ENCODE measurements at places on chromosomes 2 and 18.

GRCh38 chr18:76999077-76999476 lies 133.5 kb downstream of the MBP start:
- DNase-seq = peak; percentile 14

GRCh38 chr2:132991471-132992045 lies 321.6 kb upstream of the LYPD1 start:
- DNase-seq = no peak

- DNase-seq = no peak
Measured at GRCh38 chr2:160566717-160567116, 73.1 kb upstream of the RBMS1 start.

GRCh38 chr18:35770376-35771014 lies 189.0 kb downstream of the GALNT1 start:
- DNase-seq = no peak

DNA sequence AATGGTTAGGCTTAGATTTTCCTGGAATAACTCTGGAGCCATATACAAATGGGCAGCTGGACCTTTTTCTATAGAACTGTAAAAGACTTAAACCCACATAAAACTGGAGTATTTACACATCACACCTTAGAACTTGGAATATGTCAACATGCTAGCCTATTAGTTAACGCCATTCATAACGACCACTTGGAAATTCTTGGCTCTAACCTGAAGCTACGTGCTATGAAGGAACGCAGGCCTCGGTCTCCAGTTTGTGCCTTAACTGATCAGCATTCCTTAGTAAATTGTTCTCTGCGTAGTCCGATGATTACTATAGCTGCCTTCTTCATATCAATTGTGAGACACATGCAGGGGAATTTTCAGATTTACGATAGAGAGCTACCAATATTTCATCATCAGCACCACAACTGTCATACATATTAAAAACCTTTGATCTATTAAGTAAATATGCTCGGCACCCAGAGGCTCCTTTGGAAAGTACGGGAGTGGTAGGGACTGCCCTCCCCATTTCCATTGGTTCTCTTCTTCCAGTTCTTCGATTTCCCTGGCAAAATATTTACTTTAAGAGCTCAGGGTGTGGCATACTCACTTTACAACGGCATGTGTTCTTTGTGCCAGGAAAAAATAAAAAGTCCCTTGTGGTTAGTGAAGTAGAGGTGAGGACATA lies 17.5 kb upstream of the CCL20 start:
- DNase-seq = no peak

DNA sequence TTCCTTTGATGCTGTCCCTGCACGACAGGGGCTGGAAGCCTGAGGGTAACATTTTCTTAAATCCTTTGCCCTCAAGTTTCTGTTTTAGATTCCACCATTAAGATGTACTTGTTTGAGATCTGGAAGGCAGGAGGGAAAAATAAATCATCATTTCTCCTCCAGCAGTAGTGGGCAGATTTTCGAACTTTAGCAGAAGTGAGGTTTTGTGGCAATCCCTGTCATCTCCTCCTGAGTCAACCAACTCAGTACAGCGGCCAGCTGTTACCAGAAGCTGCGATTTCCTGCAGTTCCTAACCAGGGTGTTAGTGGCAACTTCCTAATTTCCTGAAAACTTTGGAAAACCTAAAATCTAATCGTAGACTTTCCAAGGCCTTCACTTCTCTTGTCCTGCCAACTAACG lies 517.2 kb upstream of the ACVR2A start:
- no peak for DNase-seq

GRCh38 chr2:71671203-71671854 lies 218.0 kb downstream of the DYSF start:
- DNase-seq = no peak

DNA sequence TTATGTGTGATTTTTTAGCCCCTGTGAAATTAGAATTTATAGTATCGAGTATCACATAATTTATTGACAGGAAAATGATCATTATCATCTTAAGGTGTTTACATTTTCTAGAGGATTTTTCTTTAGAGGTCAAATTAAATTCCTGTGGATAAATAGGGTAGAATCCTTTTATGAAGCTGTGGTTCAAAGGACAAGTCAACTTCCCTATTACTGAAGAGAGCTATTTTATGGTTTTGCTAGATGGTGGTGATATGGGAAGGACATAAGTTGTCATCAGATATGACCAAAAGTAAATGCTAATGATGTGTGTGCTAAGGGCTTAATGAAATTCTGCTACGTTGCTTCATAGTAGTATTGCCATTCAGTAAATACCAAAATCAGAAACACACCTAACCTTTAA lies 80.1 kb downstream of the EML4 start:
- no peak for DNase-seq

GRCh38 chr2:169714699-169715098 lies 18.9 kb upstream of the KLHL23 start:
- DNase-seq = no peak

- no peak for DNase-seq
Measured at GRCh38 chr2:174588463-174588862, 9.1 kb downstream of the WIPF1 start.

GRCh38 chr18:62487161-62487560 lies 35.7 kb upstream of the ZCCHC2 start:
- no peak for DNase-seq

DNA sequence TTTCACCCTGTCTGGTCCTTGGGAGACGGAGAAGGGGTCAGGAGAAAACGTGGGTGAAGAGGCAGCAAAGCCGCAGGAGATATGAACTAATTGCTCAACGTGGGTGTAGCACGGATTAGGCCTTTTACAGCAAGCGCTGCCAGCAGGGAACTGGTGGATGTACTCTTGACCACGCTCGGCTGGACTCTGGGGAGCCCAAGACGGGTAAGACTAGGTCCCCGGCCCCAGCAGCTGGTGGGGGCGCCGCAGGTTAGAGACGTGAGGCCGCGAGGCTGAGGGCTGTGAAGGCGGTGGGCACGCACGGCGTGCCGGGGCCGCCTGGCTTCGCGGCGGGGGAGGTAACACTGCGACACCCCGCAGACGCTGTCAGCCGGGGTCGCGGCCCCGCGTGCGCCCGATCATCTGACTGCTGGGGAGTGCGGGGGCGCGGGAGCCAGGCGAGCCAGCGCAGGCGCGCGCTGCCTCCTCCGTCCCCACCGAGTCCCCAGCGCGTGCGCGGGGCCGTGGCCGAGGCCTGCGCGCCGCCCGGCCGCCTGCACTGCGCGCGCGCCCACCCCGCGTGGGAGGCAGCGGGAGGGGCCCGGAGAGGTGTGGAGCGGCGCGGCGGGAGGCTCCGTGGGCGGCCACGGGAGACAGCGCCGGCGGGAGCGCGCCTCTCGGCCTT lies at the start of gene CLIP4:
TSS of gene CLIP4 (plus strand) at position 470 of the 664 bp plus-strand sequence. CDS start 5,974 bp downstream, outside the sequence.
- DNase-seq = peak; percentile 69

GRCh38 chr2:63772061-63772460 lies 69.6 kb upstream of the UGP2 start:
- DNase-seq = no peak

DNA sequence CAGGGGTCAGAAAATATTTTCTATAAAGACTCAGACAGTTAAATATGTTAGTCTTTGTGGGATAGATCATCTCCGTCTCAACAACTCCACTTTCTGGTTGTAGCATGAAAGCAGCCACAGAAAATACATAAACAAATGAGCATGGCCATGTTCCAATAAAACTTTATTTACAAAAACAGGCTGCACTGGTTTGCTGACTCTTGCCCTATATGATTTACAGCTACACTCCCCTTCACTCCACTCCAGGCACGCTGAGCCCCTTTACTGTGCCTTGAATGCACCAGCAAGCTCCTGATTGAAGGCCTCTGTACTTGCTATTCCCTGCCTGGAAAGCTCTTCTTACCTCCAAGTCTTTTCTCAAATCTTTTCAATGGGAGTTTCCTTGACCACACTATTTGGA lies 5.8 kb upstream of the STAMBP start:
- no peak for DNase-seq

- DNase-seq = no peak
Measured at GRCh38 chr2:220811952-220812570, 760.0 kb downstream of the EPHA4 start.

GRCh38 chr2:85085563-85085962 lies 47.6 kb upstream of the TCF7L1 start:
- no peak for DNase-seq

- no peak for DNase-seq
Measured at GRCh38 chr2:69253112-69253511, 133.9 kb downstream of the GFPT1 start.

- DNase-seq = peak; percentile 18
Measured at GRCh38 chr2:240630771-240631547, 5.7 kb downstream of the GPR35 start.

GRCh38 chr2:56337342-56337741 lies 153.6 kb downstream of the CCDC85A start:
- no peak for DNase-seq

DNA sequence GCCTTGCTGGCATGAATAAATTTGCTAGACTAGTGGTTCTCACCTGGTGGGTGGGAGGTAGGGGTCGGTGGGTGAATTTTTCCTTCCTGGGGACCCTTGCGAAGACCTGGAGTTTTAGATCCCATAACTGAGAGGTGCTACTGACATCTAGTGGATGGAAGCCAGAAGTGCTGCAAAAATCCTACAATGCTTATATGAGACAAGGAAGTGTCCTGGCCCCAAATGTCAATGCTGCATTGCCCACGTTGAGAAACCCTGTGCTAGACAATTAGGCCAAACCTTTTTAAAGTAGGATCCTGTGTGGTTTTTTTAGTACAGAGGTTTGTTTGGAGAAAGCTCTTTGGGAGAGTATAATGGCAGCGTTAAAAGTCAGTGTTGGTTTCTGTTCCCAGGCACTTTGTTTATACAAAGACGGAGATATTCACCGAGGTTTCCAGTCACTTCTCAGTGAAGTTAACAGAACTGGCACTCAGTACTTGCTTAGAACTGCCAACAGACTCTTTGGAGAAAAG lies 9.6 kb downstream of the SERPINB8 start:
- peak; percentile 52 for DNase-seq

DNA sequence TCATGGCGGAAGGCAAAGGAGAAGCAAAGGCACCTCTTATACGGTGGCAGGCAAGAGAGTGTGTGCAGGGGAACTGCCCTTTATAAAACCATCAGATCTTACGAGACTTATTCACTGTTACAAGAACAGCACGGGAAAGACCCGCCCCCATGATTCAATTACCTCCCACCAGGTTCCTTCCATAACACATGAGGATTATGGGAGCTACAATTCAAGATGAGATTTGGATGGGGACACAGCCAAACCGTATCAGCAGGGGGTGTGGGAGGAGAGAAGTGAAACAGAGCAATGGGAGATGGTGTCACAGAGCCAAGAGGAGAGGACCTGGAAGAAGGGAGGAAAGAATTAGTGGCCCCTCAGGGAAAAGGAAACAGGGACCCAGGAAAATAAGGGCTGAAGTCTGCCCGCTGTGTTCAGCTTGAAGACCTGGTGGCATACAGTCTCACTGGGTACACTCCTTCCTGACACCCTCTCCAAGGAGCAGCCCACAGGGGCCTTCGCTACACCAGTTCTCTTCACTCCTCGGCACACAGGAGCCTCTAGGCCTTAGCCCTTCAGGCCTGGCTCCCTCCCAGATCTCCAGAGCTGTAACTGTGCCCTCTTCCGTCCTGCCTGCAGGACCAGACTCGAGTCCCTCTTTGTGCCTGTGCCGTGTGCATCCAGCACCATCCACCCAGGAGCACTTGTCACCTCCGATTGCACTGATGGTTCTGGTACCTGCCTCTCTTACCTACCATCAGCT lies 262.1 kb downstream of the EIPR1 start:
- DNase-seq = no peak

- no peak for DNase-seq
Measured at GRCh38 chr18:36745219-36745975, 83.4 kb downstream of the TPGS2 start.

DNA sequence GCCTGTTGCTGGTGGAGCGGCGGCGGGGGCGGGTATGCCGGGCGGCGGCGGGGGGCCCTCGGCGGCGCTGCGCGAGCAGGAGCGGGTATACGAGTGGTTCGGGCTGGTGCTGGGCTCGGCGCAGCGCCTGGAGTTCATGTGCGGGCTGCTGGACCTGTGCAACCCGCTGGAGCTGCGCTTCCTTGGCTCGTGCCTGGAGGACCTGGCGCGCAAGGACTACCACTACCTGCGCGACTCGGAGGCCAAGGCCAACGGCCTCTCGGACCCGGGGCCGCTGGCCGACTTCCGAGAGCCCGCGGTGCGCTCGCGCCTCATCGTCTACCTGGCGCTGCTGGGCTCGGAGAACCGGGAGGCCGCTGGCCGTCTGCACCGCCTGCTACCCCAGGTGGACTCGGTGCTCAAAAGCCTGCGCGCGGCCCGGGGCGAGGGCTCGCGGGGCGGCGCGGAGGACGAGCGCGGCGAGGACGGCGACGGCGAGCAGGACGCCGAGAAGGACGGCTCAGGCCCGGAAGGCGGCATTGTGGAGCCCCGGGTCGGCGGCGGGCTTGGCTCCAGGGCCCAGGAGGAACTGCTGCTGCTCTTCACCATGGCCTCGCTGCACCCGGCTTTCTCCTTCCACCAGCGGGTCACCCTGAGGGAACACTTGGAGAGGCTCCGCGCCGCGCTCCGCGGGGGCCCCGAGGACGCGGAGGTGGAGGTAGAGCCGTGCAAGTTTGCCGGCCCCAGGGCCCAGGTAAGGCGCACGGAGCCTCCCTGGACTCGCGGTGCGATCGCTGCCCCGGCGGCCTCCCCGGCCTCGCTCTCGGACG lies 1.0 kb downstream of the ZCCHC2 start:
- peak; percentile 64 for DNase-seq

DNA sequence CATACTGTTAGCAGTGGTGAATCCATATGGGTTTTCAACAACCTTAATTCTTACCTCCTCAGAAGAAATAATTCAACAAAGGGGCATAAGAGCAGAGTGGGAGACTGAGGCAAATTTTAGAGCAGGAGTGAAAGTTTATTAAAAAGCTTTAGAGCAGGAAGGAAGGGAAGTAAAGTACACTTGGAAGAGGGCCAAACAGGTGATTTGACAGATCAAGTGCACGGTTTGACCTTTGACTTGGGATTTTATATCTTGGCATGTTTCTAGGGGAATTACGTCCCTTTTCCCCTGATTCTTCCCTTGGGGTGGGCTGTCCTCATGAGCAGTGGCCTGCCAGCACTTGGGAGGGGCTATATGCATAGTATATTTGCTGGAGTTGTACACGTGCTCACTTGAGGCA lies 280.5 kb downstream of the MBD5 start:
- DNase-seq = no peak

DNA sequence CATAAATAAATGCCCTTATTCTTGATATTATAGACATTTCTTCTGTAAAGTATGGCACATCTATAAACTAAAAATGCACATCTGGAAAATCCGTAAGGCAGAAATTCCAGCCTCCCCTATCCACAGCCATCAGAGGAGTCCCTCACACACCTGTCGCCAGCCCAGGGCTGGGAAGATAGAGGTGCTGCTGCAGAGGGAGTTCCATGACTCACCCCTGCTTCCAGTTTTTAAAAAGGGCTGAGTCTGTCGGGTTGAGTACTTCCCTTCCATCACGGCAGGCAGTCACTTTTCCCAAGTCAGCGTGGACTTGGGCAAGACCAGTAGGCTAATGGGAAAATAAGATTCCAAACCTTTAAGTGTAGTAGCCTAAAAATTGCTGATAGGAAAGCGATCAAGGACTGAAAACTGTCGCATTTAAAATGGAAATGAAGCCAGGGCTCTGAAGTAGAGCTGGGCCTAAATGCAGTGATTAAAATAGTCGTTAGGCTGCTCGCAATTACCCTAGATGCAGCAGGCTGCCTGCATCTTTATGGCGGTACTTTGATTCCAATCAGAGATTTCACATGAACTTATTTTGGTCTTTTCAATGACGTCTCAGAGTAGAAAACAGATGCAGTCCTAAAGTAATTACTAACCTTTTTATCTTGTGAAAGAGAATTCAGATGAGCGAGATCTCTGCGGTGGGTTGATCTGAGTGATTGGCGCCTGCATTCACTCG lies 280.5 kb downstream of the AGAP1 start:
- DNase-seq = no peak
